ENCODE measurements at places on chromosomes 1 and 21.

DNA sequence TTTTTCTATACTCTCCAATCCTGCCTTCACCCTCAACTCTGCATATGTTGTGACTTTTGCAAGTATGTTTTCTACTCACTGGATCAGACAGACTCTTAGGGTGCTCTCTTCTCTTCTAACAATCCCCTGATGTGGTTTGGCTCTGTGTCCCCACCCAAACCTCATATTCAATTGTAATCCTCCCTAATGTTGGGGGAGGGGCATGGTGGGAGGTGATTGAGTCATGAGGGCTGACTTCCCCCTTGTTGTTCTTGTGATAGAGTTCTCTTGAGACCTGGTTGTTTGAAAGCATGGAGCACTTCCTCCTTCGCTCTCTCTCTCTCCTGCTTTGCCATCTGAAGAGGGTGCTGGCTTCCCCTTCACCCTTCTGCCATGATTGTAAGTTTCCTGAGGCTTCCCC is 148.9 kb upstream of the IGSF21 start:
- DNase-seq, result no peak

DNA sequence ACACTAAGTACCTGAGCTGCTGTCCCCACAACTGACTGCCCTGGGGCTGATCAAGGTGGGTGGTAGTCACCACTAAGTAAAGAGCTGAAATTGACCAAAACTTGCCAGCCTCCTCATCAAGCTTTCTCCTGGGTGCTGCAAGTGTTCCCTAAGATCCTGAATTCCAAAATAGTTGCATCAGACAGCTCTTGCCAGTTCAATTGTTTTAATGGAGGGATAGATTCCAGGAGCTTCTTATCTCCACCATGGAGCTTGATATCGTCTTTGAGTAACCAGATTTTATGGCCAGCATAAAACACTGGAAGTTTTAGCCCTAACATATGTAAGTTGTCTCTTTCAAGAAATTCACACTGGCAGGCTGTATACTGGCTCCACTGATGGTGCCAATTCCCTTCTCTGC is 90.3 kb downstream of the NID1 start:
- no peak for DNase-seq

- no peak for DNase-seq
These were observed 4.6 kb upstream of the ZNF678 start for GRCh38 chr1:227558732-227559262.

DNA sequence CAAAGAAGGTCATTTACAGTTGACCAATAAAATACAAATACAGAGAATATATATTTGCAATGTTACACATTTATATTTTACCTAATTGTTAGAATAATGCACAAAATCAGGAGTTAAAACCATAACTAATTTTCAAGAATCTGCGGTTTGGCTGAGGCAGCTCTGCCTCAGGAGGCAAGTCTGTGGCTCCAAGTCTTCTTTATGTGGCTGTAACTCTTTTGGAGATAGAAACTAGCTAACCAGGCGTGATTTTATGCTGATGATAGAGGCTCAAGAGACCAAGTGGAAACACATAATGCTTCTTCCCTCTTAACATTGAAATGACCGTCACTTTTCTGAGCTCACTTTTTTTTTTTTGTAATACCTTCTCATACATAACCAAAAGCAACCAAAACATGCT is 744.7 kb upstream of the CXADR start:
- no peak for DNase-seq

DNA sequence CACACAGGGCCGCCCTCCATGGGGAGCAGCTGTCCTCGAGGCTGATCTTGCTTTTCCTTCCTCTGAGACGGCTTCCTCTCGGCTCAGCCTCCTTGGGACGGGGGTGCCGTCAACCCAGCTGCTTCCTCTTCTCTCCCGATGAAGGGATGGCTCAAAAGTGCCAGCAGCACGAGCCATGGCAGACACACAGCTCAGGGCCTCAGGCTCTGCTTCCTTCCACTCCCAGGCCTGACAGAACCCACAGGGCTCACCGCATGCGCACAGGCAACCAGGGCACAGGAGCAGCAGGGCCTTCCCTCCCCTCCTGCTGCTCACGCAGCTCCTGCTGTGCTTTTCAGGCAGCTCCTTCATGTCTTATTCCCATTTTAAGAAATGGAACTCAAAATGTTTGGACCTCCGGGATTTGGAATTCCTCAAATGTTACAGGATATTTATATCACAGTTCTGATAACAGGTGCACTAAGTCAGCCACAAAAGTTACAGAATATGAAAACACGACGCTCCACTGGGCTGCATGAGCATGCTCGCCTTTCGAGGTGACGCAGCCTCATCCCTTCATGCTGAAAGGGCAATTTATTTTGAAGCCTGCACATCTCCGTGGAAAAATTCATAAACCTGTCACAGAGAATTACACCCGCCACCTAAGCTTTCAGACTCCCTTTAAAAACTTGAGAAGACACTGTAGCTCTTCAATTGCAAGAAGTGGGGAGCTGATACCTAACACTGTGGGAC is 84.4 kb downstream of the HSF2BP start:
- DNase-seq, result no peak

DNA sequence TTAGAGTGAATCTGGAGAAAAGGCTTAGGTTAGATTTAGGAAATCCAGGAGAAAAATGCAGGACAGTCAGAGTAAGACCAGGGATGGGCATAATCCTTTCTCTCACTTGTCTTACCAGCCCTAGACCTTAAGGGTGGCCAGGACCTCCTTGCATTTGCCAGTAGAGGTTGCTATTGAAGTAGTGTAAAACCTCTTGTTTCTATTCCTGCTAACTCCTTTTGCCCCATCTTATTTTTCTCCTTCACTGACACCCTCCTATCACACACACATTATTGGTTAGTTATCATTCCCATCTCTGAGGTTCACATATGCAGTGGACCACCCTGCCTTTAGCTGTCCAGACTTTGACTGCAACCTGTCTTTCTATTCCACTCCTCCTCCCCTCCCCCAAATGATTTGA is 75.0 kb upstream of the MACF1 start:
- DNase-seq, result no peak

DNA sequence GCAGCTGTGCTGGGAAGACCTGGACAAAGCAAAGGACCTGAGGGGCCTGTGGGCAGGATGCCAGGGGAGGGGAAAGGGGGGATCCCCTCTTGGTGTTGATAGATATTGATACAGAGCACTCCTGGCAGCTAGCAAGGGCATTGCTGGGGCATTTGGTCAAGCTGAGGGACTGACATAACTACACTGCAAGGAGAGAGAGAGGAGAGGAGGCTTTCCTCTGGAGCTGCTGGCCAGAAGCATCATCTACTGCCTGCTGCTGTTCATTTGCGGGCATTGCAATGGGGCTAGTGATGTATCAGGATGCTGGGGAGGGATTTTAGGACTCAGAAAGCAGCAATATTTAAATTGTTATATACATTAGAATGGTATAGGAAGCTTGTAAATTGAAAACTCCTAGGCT is 142.0 kb downstream of the ZNF648 start:
- no peak for DNase-seq

- no peak for DNase-seq
These were observed 19.7 kb upstream of the EPS8L3 start for GRCh38 chr1:109783436-109783835.

DNA sequence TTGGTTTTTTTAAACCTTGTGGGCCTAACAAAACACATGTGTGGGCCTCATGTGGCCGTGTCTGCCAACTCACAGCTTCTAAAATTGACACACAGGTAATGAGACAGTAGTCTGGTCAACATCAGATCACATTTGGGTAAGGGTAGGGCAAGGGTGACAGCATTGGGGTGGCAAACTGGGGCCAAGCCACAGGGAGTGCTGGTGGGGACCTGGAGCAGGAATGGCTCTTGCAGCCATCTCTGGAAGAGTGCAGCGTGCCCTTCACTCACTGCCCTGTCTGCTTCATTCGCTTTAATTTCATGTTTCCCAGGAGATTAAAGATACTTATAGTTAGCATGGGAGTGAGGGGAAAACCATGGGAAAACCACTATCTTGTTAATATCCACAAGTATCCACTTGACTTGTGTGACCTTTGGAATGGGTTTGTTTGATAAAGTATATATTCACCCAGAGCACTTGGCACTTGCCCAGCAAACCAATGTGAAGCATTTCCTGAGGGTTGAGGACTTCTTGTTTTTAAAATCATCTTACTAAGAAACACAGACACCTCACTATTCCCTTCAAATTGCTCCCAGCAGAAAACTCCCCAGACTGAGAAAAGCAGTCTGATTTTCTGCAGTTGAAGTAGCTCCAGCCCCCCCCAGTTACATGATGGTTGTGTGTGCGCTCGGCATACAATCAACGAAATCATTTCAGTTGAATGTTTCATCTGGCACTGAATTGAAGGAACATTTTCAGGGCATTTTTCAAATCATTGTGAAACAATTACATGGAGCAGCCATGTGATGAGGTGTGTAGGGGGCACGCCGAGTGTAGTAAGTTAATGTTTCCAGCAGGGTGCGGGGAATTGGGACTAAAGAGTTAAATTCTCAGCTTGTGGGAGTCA is 175.7 kb downstream of the VPS13D start:
- DNase-seq, result no peak

DNA sequence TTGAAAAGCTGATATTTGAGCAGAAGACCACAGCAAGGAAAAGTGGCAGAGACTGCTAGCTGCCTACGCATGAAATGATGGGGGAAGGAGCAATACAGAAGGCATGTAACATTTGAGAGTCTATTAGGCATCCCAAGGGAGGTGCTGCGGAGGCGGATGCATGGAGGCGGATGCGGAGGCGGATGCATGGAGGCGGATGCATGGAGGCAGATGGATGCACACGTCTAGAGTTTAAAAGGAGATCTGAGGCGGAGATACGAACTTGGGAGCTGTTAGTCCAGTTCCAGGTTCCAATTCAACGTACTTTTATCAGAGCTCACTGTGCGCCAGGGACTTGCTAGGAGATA is 744 bp upstream of the DDX20 start:
- no peak for DNase-seq

DNA sequence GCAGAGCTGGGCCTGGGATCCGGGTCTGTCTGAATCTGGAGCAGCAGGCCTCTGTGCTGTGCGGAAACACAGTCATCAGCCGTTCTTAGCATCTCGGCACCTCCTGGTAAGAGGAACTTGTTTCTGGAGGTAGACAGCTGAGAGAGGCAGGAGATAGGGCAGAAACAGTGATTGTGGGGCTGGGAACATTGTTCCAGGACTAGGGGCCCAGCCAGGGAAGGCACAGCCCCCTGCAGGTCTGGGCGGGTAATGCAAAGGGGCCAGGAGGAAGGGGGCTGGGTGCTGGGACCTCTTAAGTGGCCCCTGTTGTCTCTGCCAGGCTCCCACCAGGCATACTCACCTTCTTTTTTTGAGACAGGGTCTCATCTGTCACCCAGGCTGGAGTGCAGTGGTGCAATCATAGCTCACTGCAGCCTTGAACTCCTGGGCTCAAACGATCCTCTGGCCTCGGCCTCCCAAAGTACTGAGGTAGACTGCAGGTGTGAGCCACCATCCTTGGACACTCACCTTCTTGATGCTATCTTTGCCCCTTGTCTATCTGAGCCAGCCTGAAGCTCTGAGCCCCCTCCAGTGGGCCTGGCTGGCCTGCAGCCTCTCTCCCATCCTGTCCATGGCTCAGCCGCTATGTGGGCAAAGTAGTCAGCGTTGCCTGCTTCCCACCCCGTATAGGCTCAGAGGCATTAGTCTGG is 134.3 kb upstream of the ZBTB40 start:
- DNase-seq, result no peak

All from cortex of kidney (tissue), 1 donor.